Fibroblast of skin of left biceps (primary cell): ENCODE measurements at places on chromosomes 5 and 9.

DNA sequence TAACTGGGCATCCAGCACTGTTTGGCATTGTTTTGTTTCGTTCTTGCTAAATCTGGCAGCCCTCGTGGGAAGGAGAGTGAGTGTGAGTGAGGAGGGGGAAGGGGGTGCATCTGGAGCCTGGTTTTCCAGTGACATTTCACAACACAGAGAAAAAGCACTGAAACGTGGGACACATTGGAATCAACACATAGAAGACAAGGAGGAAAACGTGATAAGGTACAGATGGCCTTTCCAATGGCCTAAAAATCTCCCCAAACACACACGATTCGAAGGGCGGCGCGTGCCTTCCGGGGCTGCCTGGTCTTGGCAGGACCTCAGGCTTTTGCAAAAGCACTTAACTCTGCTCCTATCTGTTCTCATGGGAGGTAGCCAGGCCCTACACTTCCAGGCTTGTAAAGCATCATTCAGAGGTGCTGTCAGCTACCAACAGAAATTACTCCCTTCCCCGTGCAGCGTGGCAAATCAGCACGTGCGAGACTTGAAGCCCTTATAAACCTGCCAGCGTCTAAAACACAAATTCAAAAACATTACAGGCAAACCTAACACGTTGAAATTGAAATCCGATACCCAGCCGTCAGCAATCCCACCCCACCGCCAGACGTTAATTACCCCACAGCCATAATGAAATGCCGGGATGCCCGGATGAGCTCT is 129.4 kb downstream of the OLFM1 start:
- no peak for DNase-seq

DNA sequence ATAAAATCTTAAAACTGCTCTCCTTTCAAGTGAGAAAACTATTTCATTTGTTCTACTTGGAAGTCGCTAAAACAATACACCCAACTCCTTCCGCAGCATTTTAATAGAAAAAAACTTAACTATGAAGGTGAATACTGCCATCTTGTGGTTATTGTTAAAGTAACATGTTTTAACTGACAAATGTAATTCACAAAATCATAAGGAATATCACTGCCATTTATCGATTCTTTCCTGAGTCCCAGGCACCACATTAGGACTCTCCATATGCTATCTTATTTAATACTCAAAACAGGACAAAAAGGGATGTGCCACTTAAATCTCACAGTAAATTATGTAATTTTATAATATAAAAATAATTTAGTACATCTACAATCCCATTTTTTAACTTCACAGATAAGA is 130.5 kb upstream of the ITGA1 start:
- DNase-seq: peak; percentile 5

- no peak for DNase-seq
Observed at GRCh38 chr5:83590966-83591365, 119.4 kb downstream of the VCAN start.

GRCh38 chr9:112705768-112706427 is 12.0 kb downstream of the INIP start:
- DNase-seq: peak; percentile 35

DNA sequence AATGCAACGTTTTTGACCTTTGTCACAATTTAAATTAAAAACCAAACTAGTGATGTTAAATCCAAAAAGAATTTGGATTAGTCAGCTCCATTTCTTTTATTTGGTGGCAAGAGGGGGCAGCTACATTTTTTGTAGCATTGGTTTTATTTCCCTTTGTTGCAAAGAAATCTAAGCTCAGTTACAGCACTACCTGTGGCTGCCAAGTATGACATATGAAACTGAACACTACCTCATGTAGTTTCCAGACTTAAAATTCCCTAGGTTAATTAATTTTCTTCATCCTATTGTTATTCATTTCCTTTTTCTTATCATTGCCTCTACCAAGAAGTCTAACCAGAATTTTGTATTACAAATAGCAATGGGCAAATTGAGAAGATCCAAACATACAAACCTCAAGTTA is 393.5 kb downstream of the BRINP1 start:
- DNase-seq: no peak

DNA sequence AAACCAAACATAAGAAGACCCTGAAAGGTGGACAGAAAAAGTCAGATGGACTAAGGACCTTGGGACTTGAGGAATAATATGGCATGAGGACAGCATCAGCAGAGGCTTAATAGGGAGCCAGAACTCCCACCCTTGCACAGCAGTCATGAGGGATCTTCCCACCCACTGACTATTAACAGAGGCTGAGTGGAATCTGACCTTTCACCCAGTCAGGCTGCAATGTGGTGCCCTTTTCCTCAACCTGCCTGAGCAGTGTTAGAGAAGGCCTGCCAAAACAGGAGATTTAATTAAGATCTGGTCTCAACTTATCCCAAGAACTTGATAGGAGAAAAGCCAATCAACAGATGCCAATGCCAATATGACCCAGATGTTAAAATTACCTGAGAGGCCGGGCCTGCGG is 481.9 kb downstream of the KDM4C start:
- DNase-seq: no peak

GRCh38 chr9:70580606-70581195 is 166.2 kb upstream of the KLF9 start:
- DNase-seq: no peak

- DNase-seq: no peak
Observed at GRCh38 chr5:17398866-17399835, 98.9 kb upstream of the TAF11L2 start.

- no peak for DNase-seq
Observed at GRCh38 chr9:126301985-126302603, 24.5 kb upstream of the MVB12B start.

GRCh38 chr5:96546120-96546519 is 113.1 kb upstream of the PCSK1 start:
- no peak for DNase-seq

DNA sequence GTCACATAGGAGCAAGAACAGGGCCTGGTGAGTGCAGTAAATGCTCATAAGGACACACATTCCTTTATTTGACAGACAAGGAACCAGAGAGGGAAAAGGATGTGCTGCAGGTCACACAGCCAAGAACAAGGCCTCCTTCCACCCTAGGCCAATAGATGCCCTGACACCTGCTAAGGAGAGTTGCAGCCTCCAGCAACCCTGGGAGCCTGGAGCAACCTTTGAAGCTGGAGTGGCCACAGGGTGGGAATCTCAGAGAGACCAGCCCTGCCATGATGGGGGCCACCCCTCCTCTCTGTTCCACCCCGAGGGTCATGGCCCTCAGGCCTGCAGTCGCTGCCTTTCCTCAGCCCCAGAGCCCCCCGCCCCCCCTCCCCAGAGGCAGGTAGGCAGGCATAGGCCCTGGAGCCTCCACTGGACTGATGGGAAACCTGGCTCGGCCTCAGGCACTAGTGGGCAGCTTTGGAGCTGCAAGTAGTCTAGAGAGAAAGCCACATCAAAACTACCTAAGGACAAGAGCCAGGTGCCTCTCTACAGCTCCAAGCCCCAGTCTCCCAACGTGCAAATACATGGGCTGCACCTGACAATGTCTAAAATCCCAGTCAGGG is 116.1 kb upstream of the SPOCK1 start:
- DNase-seq: no peak

- DNase-seq: peak; percentile 78
Observed at GRCh38 chr9:129258124-129258822, 80.2 kb upstream of the IER5L start.

- DNase-seq: no peak
Observed at GRCh38 chr5:154251529-154251928, 61.0 kb downstream of the GALNT10 start.

DNA sequence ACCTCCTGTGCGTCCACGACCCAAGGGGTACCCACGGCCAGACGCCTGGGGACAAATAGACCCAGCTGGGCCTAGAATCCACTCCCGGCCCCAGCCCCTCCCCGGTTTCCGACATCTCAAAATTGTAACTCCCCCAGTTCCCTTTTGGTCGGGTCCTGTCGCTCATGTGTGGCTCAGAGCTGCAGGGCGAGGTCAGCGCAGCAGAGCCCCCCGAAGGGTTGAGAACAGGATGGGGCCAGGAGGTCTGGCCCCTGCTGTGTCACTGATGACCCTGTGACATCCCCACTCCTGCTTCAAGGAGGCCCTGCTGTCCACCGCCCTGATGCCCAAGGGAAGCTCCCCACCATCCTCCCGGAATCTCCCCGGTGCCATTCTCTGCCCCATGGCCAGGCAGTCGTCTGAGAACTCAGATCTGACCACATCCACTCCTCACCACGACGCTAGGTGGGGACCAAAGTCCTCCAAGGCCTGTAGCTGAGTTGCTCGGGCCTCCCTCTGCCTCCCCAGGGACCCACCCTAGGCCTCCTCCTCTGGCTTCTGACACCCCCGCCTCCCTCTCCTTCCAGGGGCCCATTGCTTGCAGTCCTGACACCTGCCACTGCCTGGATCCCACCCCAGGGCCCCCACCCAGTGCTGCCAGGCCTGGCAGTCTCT is 3.9 kb downstream of the SLC9A3 start:
- no peak for DNase-seq

- DNase-seq: no peak
Observed at GRCh38 chr9:134826336-134827285, 54.0 kb upstream of the FCN2 start.

GRCh38 chr5:136123236-136123768 is 9.3 kb upstream of the SMAD5 start:
- DNase-seq: no peak

- DNase-seq: no peak
Observed at GRCh38 chr9:86670076-86670475, 277.2 kb downstream of the GAS1 start.

DNA sequence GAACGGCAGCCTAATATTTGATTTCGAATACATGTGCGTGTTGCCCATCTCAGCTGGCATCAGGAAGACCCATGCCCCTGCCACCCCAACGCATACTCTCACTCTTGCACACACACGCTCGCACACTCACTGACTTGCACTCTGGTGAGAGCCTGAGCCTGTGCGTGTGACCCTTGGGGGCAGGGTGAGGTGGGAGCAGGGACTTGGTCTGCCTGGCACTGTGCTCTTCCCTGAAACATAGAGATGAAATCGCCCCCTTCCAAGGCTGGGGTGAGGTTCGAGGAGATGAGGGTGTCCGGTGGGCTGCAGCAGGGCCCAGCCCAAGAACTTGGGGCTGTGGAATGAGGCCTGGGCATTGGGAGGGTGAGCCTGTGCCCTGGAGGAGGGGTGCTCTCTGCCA is 1.2 kb downstream of the LCN9 start:
- no peak for DNase-seq
